ENCODE measurements at places on chromosomes 2 and 18.

DNA sequence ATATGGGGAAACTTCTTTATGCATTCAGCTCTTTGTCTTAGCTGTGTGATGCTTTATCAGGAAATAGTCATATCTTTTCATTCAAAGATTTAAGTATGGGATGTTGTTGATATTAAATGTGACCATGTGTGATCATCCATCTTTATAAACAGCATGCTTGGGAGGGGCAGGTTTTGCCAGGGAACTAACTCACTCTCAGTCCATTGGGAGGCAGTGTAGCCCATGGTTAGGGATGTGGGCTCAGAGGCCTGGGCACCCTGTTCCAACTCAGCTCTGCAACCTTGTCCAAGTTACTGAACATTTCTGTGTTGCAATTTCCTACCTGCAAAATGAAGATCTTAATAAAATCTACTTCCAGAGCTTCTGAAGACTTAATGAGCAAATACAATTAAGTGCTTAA is 92.0 kb upstream of the BCL2L11 start:
- DNase-seq, result no peak

- DNase-seq, result no peak
Measured at GRCh38 chr2:84613082-84613481, 96.8 kb downstream of the DNAH6 start.

DNA sequence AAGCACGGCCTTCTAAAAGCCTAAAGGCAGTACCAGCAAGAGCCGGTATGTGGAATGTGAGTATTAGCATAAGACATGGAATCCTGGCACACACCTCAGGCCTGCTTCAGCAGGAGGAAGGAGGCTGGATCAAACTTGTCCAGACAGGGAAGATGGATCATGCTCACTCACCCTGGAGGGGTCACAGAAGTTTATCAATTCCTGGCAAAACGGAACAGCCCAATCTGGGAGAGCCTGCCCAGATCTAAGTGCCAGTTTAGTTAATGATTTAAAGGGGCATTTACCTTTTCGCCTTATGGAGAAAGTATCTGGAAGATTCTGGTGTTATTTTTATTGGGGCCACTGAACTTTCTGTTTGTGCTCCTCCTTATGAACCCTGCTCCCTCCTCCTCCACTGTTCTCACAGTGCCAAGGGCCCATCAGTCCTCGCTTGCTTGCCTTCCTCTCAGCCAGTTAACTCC is 58.3 kb upstream of the NFE2L2 start:
- DNase-seq, result no peak

GRCh38 chr2:206936843-206937230 is 2.5 kb upstream of the CPO start:
- DNase-seq, result no peak

GRCh38 chr2:239395524-239395923 is 5.3 kb downstream of the HDAC4 start:
- DNase-seq, result no peak

GRCh38 chr2:17164550-17164949 is 353.7 kb downstream of the RAD51AP2 start:
- DNase-seq, result no peak

DNA sequence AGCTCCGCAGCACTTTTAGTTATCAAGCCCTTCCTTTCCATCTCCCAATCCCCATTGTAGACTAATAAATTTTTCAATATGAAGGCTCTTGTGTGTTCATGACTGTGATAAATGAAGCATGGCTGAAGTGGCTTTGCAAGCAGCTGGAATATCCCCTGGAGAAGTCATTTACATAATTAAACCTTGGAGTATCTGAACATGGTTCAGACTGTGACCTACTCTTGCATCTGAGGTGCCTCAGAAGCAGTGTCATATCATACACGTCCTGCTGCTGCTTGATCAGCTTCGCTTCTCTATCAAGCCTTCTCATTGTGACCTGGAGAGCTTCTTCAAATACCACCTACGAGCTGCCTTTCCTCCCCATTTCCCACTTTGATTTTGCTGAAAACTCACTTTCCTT is 48.4 kb upstream of the ZNF397 start:
- DNase-seq, result no peak

DNA sequence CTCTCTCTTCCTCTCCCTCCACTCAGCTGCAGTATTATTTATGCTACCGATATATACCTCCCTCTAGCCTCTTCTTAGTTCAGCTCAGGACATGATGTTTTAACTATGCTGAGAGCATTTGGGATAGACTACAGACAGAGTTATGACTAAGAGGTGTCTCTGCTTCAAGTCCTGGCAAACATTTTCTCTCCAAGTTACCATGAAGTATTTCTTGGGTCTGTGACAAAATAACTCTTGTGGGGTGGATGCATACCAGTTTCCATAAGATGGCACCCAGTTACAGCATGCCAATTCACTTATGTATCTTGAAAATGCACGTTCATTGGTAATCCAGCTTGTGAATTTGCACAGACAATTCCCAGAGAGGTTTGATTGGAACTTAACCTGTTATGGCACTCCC is 737.6 kb downstream of the SLC4A3 start:
- DNase-seq, result no peak

GRCh38 chr18:29056800-29057199 is 879.9 kb upstream of the CDH2 start:
- DNase-seq, result no peak

DNA sequence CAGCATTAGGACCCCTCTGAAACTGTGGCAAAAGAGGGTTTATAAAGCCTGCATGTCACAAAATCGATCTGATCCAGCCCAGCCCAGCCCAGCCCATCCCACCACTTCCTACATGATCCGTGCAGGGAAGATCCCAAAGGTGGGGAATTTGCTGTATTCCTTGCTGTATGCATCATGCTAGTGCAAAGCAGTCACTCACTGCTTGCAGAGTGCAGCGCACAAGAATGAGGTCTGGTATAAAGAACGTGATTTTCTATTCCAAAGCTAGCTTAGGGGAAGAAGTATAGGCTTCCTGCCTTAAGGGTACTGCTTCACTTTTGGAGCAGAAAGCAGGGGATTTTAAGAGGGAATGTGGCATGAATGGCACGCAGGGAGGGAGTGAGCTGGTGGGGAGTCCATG is 18.9 kb upstream of the SERPINB11 start:
- DNase-seq, result no peak

DNA sequence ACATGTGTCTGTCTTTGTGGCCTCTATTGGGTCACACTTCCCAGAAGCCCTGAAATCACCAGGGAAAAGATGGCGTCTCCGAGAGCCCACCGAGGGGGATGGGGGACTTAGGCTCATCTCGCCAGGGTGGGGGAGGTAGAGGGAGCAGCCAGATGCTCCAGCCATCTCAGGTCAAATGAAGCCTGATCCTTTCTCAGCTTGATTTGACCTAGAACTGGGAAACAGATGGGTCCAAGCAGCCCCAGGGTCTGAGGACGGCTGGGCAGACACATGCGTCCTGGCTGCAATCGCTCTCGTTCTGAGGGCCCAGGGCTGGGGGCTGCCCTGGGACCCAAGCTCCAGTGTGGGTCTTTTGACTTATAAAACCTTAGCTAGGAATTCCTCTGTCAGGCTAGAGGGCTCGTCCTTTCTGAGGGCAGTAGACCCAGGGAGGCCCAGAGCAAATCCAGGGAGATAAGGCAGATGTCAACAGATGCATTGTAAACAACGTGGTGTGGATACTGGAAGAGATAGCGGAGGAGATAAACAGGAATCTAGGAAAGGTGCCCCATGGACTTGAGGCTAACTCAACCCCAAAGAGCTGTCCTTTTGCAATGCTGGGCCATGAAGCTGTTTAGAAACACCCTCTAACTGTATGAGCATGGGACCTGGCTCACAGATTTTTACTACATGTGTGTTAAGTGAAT is 127.7 kb downstream of the MYCN start:
- no peak for DNase-seq

DNA sequence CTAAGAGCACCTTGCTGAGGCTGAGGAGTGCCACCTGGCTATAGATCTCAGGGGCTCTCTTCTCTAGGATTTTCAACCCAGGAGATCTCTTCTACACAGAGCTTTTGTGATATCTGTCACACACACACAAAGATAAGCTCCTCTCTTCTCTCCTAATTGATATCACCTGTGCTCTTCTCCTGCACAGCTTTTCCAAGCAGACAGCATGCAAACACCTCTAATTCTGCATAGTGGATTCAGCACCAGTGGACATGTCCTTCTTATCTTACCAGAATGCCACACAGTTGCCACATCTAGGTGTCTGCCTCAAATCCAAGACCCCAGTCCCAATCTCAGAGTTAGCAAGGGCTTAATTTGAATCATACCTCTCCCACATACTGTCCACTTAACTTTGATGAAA is 43.9 kb downstream of the LRATD1 start:
- DNase-seq, result no peak

- no peak for DNase-seq
Measured at GRCh38 chr2:241818229-241818942, 9.4 kb downstream of the NEU4 start.

GRCh38 chr18:1392046-1392445 is 487.4 kb downstream of the ADCYAP1 start:
- DNase-seq, result no peak

- no peak for DNase-seq
Measured at GRCh38 chr2:123103902-123104301, 921.2 kb upstream of the CNTNAP5 start.

DNA sequence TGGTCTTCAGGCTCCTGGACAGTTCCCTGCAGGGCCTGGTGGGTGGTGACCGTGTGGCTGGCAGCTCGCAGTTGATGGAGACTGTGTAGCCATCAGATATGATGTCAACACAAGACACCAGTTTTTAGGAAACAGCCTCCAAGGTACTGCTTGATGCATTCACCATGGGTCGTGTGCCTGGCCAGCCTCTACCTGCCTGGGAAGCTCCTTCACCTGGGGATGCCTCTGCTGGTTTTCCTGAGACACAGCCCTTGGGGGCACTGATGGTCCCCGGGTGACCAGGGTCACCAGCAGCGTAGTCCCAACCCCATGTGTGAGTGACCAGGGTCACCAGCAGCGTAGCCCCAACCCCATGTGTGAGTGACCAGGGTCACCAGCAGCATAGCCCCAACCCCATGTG is 33.6 kb upstream of the KCNG2 start:
- no peak for DNase-seq

DNA sequence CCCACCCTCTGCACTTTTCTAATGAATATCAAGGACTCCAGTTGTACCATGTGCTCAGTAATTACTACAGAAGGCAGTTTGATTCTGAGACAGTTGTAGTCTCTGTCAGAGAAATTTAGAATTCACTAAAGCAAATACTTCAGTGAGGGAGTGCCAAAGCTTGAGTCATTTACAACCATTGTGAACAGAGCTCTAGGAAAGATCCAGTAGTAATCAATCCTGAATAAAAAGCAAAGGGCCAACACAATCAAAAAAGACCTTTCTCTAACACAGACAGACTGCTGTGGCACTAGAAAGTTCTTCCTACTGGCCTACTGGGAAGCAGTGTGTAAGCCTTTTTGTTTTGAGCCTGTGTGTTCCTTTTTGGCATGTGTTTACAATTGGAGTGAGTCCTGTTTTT is 135.6 kb upstream of the UNC80 start:
- DNase-seq, result no peak

DNA sequence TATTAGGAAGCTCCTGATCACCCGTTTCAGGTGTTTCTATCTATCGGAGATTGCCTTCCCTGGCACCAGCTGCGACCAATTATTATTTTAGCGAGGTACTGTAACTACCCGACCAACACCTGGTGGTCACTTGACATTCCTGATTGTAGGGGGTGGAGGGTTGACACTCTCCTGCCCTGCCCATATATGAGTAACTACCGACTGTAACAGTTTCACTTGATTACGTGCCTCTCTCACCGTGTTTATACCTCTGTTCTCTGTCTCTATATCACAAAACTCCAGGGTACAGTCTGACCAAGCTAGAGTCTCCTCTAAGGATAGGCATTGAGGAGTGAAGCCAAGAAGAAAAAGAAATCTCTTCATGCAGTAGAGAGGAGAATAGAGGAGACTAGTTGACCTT is 268.0 kb upstream of the LRATD1 start:
- no peak for DNase-seq

DNA sequence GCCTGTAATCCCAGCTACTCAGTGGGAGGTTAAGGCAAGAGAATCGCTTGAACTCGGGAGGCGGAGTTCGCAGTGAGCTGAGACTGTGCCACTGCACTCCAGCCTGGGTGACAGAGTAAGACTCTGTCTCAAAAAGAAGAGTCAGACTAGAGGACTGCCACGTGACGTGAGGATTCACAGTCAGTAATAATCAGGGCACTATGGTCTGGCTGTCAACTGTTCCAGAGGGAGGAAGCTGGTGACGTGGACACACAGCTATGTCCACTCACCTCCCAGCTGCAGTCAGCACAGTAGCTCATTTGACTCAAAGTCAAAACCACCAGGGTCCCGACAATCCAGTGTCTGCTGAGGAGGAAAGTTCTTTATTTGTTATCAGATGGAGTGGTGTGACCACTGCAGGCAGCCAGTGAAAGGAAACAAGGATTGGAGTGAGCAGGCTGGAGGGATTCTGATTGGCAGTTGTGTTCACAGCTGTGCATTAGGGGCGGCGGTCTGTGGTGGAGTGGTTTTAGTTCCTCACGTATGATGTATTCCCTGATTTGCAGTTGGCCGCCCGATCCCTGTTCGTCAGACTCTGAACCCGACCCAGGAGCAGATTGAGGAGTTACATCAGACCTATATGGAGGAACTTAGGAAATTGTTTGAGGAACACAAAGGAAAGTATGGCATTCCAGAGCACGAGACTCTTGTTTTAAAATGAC is 37.9 kb downstream of the MOGAT1 start:
- DNase-seq, result no peak

- no peak for DNase-seq
Measured at GRCh38 chr2:212906620-212907019, 244.8 kb downstream of the IKZF2 start.

DNA sequence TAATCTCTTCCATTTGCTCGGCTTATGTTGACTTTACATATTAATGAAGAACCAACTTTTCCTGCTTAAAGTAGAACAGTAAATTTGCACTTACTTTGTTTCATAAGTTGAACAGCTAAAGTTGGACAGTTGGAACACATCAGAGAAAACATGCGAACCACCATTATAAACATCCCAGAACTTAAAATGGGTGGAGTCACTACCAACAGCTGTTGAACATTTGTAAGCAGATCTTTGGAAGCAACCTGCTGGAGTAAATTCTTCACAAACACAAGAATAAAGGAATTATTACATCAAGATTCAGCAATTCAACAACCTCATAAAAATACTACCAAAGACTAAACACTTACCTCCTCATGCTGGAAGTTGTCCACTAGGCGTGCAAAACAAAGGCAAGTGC is 96.4 kb upstream of the DNER start:
- no peak for DNase-seq

GRCh38 chr2:42648796-42649195 is 80.4 kb downstream of the MTA3 start:
- DNase-seq, result no peak

GRCh38 chr2:18544171-18544570 is 16.3 kb downstream of the RDH14 start:
- no peak for DNase-seq

GRCh38 chr2:95334916-95335641 is 37.9 kb downstream of the KCNIP3 start:
- DNase-seq, result no peak
